ENCODE measurements at places on chromosomes 4 and X.

GRCh38 chr4:87375719-87376291 lies 15.2 kb downstream of the HSD17B11 start:
- H3K27me3 ChIP-seq = no peaks in the 10 kb centered on the region
- H3K27ac ChIP-seq = no peak overlapping the region

DNA sequence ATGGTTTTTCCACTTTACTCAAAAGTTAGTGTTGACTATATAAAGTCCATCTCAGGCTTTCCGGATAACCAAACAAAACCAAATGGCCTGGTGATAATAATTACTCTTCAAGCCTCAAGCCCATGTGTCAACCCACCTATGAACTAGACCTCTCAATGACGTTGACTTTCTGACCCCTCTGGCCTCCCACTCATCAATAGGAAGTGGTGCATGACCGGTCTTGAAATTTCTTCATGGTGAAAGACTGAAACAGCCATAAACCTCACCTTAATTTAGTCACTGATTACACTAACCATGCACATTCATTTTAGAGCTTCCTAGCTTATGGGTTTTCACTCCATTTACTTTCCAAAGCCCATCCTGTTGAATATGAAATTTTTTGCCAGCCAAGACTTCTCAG lies 276.0 kb downstream of the KLHL13 start:
- H3K4me3 ChIP-seq = no peak overlapping the region
- H3K27ac ChIP-seq = no peak overlapping the region
- DNase-seq = no peak
- H3K4me1 ChIP-seq = no peaks in the 10 kb centered on the region
- no peaks in the 10 kb centered on the region for H3K36me3 ChIP-seq

GRCh38 chrX:103877571-103877970 lies 45.5 kb upstream of the RAB9B start:
- H3K36me3 ChIP-seq = no peaks in the 10 kb centered on the region
- no peaks in the 10 kb centered on the region for H3K4me1 ChIP-seq
- H3K27ac ChIP-seq = no peak overlapping the region
- no peak overlapping the region for H3K4me3 ChIP-seq
- no peak for DNase-seq

- DNase-seq = no peak
- peaks cover 2% of the 10 kb centered on the region for H3K27me3 ChIP-seq
- H3K36me3 ChIP-seq = no peaks in the 10 kb centered on the region
- H3K4me1 ChIP-seq = no peaks in the 10 kb centered on the region
Measured at GRCh38 chr4:146577111-146577510, 55.4 kb upstream of the SLC10A7 start.

DNA sequence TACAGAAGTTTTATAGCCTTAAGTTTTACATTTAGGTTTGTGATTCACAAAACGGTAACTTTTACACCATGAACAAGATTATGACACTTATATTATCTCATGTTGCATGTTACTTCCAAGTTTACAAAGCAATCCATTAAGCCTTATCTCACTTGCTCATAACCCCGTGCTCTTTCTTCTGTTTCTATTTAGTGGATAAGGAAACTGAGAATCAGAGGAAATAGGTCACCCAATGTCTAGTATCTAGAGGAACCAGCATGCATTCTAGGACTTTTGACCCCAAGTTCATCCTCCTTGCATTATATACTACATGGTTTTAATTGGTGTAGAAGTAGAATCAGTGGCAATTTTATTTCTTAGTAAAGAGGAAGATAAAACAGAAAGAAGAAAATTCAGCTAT lies 67.0 kb upstream of the ANXA3 start:
- no peak for DNase-seq
- no peak overlapping the region for H3K27ac ChIP-seq
- H3K4me1 ChIP-seq = no peaks in the 10 kb centered on the region
- no peak overlapping the region for H3K4me3 ChIP-seq
- H3K27me3 ChIP-seq = peaks cover 13% of the 10 kb centered on the region

Data from activated T-helper 1 cell treated with anti-CD3 and anti-CD28 coated beads, Interleukin-12 subunit alpha, Interleukin-12 subunit beta, Interleukin-2, Interleukin-4 antibody, amounts not matched to agents 30 ng/mL and 10 ng/mL and 1 ng/mL, durations not matched to agents 14 hours and 24 hours and 36 hours (primary cell).